Psoas muscle (tissue), 8 donors: ENCODE measurements at places on chromosomes 12 and 14. TPM values are rescaled to one million over a fixed set of nuclear protein-coding genes. Genes with fewer than 3 reads are reported as not detected.

- peak; percentile 10 for DNase-seq
Measured at GRCh38 chr14:99524804-99525698, 43.8 kb downstream of the CCNK start.

DNA sequence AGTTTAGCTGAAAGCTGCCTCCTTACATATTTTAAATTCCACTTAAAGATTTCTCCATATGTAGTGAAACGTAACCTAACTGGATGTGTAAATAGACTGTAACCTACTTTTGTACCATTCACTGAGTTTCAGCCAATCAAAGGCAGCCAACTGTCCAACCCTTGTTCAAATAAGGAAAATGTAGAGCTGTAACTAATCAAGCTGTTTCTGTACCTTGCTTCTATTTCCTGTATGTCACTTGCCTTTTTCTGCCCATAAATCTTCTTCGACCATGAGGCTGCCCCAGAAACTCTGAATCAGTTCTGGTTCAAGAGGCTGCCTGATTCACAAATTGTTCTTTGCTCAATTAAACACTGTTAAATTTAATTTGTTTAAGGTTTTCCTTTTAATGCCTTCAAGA, 6.3 kb downstream of the SLC7A8 start:
- no peak for DNase-seq

FITM1 gene
- total RNA-seq: 167 TPM

AGAP2 gene
- total RNA-seq: 3.5 TPM

FGF6 gene
- 27.1 TPM for total RNA-seq

ACRBP gene
- 0.99 TPM for total RNA-seq

DNA sequence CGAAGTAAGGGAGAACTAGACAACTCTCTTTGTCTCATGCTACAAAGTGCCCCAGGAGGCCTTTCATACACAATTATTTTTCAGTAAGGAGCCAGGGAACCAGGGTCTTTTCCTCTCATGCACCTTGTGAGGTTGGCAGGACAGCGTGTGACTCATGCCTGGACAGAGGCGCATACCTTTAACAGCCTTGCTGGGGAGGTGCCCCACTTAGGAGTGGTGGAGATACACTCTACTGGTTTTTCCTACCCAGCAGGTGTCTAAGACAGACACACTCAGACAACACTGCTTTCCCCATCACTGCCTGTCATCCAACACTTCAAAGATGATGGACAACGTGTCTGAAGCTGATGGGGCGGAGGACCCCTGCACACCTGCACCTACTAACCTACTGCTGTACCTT, 49.1 kb downstream of the B4GALNT3 start:
- no peak for DNase-seq

DNA sequence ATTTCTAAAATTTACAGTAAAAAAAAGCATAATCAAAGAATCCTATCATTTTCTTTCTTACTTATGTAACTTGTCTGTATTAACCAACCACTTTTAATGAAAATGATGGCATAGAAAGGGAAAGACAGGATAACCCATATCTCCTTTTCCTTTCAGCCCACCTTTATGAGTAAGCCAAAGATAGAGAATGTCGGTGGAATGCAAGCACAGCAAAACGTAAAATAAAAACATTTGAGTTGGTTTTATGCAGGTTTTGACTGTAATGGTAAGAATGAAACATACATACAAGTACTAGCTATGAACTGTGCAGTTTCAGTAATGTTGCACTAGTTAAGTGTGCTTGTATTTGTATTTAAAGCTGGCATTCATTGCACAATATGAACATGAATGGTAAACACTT, 360.3 kb downstream of the FOXG1 start:
- DNase-seq: no peak

- DNase-seq: no peak
Measured at GRCh38 chr12:21888276-21888863, 52.9 kb downstream of the ABCC9 start.

- DNase-seq: no peak
Measured at GRCh38 chr12:109330282-109331230, 17.1 kb upstream of the MYO1H start.

DNA sequence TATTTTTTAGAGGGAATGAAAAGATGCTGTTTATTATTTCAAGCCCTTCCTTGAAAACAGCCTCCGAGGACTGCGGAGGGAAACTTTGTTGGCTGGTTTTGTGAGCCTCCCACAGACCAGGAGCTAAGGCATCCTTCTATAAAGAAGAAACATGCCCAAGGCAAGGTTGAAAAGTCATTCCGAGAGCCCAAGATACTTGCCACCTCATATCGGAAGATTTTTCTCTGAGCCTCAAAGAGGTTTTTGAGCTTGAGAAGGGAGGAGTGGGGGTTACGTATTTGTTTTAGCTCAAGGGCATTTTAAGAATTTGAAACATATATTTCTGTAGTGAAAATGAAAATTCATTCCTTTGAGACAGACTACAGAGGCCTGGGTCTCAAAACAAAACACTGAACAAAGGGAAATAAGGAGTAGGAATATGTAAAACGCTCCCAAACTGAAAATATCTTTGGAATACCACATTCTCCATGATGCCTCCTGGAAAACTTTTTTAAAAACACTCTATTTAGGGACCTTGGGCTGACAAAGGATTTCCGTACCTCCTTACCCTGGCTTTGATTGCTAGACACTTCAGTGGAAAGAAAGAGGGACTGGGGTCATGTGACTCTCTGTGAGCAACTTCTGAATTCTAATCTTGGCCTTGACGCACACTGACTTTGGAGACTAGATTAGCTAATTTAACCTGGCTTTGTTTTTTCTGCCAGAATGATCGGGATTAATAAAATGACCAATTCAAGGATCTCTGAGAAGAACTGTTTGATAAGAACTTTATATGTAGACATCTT, 180.9 kb downstream of the SRGAP1 start:
- no peak for DNase-seq

DNA sequence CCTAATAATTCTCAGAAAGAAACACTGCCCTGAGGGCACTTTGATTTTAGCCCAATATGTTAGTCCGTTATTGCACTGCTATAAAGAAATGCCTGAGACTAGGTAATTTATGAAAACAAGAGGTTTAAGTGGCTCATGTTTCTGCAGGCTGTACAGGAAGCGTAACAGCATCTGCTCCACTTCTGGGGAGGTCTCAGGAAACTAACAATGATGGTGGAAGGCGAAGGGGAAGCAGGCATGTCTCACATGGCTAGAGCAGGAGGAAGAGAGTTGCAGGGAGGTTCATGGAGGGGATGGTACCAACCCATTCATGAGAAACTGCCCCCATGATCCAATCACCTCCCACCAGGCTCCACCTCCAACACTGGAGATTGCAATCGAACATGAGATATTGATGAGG, 49.4 kb upstream of the RERG start:
- no peak for DNase-seq

DNA sequence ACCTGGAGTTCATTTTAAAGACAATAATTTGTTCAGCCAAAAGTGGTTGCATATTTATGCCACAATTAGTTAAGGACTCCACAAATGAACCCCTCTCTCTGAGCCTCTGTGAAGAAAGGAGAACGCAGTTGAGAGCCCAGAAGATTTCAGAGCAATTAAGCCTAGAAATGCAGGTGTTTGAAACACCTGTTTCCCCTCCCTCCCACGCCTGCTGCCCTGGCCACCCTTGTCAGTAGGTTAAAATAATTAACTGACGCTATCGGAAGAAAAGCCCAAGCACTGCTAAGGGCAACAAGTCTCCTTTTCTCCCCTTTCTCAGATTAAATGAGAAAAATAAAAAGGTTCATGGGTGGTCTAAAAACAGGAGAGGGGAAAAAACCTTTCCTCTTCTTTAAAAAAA, 99.2 kb downstream of the PPM1A start:
- no peak for DNase-seq

INHBC gene
- 0.18 TPM for total RNA-seq

WNT1 gene
- not detected for total RNA-seq

KCNA5 gene
- total RNA-seq: 1.3 TPM
